ENCODE measurements at places on chromosomes 12 and 14.

- peak; percentile 95 for DNase-seq
These were observed 68.3 kb downstream of the DERA start for GRCh38 chr12:15979096-15980092.

DNA sequence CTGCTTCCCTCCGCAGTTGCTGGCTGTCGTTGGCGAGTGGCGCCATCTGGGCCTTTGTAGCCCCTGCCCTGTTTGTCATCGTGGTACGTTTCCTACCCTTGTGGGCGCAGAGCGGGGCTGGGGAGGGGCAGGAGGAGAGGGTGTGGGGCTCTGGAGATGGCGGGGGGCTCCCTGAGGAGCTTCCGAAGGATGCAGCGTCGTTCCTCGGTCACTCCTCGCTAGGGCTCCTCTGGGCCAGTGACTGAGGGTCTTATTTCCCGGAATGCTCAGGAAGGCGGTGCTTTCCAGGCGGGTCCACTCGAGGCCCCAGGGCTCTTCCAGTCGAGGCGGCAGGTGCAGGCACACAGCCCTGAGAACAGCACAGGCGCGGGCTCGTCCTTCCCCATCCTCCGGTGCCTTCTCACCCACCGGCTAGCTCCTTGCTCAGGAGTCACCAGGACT lies 167.1 kb downstream of the ADGRD1 start:
- no peak for DNase-seq

DNA sequence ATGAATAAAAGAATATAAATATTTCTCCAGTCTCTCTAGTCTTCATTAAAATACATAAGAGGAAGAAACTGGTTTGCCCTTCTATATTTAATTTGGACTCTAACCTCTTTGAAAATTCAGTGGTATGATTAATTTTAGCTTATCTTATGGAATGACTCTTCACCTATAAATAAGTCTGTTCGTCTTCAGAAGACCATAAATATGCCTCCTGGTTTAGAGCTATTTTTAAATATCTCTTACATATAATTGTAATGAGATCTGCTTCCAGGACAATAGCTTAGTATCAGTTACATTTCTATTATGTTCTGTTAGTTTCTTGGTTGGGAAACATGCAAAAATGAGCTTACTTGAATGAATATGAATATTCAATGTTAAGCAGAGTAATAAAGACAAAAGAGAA lies 257.5 kb upstream of the HMGA2 start:
- peak; percentile 56 for DNase-seq

DNA sequence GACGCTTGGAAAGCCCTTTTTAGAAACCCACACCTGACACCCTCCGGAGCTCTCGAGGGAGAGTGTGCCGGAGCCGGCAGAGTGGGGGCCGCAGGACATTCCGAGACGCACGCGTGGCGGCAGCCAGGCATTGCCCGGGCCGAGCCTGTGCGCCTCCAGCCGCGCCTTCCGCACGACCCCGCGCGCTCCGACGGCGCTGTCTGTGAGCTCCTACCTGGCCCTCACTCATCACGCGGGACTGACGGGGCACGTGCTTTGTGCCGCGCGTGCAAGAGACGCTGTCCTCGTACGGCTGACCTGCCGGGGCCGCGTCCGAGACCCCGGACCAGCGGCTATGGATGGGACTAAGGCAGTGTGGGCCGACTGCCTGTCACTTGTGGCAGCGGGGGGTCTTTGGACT lies 5.2 kb downstream of the GALNT9 start:
- DNase-seq, result no peak

DNA sequence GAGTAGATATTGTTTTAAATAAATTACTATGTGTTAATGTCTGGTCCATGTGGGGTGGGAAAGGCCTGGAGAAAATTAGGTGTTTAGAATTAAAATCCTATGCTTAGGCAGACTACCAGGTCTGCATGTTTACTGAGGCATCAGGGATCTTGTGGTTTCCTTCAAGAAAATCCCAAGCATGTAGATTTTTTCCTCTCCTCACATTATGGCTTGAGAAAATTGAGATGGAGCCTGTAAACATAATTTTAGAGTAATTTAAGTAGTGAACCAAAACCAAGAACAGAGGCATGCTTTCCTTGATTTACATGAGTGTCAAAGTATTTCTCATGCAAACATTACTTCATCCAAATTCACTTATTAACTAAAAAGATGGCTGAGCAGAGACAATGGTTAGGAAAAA lies 823.7 kb downstream of the AACS start:
- DNase-seq, result no peak

DNA sequence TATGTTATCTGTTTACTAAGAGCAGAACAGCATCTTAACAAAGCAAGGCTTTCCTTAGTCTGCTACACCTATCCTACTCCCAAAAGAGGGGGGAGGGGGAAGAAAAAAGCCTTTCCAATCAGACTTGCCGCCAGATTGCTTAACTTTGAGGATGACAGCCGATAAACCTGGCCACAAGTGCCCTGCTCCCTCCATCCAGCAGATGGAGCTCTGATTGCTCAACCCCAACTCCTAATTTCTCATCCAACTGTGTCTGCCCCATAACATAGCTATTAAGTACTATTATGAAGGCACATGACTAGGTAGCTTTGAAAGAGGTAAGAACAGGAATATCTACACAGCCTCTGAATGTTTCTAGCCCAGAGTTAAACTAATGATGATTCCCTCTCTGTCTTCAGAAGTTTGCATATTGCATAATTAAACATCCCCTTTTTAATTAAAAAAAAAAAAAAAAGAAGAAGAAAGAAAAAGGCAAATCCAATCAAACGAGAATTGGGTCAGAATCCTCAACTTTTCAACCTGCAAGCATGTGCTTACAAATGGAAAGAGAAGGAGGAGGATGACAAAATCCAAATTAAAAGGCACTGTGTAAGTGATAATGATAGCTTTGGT lies 247.4 kb downstream of the GALC start:
- DNase-seq, result peak; percentile 1

GRCh38 chr12:57049890-57050289 lies at the start of gene MYO1A:
Gene MYO1A, minus strand, starts transcription at chr12:57050129. Its CDS starts 1,806 bp downstream, at chr12:57048323.
- peak; percentile 55 for DNase-seq

DNA sequence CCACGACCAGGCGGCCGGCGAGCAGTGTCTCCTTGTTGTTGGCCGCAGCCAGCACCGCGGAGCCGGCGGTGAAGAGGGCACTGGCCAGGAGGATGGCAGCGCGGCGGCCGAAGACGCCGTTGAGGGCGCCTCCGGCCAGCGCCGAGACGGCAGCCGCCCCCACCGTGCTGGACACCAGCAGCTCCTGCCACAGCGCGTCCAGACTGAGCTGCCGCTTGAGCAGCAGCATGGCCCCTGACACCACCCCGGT lies 691 bp downstream of the SLC2A13 start:
- DNase-seq, result no peak

DNA sequence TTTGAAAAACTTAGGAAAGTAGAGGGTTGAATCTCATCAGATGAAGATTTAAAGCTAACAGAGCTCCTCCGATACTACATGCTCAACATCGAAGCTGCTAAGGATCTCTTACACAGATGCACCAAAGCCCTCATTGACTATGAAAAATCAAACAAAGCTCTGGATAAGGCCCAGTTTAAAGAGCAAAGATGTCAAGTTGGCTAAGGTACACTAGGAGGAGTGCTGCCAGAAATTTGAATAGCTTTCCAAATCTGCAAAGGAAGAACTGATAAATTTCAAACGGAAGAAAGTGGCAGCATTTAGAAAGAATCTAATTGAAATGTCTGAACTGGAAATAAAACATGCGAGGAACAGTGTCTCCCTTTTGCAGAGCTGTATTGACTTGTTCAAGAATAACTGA lies 141.2 kb downstream of the SLC5A8 start:
- no peak for DNase-seq

GRCh38 chr14:105856676-105857219 lies 330.4 kb downstream of the TMEM121 start:
- DNase-seq, result no peak

DNA sequence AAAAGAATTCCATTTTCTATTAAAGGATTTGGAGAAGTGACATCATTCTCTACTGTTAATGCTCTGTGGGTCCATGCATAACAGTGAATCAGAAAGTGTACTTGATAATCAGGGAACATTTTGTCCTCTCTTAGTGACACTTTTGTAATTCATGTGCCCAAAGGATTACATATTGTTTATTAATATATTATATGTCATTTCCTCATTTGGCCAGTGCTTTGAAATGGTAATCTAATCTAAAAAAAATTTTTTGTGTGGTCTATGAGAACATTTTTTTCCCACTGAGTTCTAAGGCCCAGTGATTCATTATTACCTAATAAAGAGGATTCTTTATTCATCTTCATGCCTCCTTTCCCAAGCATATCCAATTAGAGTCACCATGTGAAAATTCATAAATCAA lies 79.7 kb upstream of the MYF6 start:
- peak; percentile 81 for DNase-seq

DNA sequence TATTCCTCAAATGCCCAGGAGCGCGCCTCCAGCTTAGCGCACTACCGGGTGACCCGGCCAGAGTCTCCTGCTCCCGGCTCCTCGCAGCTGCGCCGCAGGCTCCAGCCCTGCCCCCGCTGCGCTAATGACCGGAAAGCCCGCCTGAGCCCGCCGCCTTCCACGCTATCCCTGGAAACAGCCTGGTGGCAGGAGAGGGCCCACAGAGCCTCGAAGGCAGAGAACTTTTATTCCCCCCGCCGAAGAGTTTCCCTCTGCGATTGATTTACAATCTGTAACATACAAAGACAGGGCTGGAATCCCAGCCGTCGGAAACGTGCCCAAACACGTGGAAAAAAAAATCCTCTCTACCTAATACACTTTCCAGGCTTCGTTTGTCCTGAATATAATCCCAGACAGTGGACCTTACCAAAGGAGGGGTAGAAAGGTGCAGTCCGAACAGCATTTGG lies 1.5 kb downstream of the COL2A1 start:
- DNase-seq, result peak; percentile 48

DNA sequence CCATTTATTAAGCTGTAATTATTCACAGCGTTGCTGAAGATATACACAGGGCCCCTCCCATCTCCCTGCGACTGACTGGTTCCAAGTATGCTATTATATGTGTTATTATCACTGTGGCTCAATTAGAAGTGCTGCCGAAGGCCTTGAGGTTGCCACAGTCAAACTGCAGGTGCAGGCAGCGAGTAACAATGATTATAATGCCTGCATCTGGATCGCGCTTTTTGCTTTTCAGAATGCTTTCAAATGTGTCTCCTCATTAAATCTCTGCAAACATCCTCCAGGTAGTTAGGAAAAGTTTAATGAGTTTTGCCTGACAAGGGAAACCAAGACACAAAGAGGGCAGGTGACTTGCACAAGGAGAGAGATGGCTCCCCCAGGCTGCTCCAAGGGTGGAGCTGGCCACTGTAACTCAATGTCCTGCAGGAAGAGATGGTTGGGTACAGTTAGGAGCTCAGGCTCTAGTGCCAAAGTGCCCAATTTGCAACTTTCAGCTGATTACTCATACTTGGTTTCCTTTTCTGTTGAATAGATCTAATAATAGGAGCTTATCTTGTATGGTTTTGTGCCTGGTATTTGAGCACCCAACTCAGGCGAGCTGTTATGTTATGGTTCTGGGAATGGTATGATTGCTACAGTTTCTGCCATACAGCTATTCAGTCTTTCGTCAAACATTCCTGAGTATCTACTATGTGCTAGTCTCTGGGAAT lies 1.7 kb upstream of the SYNE3 start:
- DNase-seq, result peak; percentile 80

GRCh38 chr12:64551676-64552075 lies 58.6 kb upstream of the RASSF3 start:
- DNase-seq, result peak; percentile 49

- DNase-seq, result no peak
These were observed 9.1 kb downstream of the BTBD7 start for GRCh38 chr14:93323600-93324174.

DNA sequence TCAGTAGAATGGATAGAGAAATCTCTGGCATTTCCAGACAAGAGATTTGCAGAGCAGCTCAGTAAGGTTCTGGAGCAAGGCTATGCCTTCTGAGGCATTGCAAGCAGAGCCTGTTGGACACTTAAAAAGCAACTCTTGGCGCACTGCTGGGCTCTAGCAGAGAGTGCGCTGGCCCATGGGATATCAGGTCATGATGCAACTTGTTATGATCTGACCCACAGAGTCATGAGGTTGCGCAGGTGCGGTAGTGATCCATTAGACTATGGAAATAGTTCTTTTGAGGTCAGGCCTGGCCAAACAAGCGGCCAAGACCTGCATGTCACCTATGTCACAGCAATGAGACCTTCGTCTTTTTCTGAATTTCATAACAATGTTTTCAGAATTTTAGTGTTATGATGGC lies 168.6 kb downstream of the TMTC3 start:
- peak; percentile 25 for DNase-seq

GRCh38 chr12:127162307-127162706 lies 1104.7 kb upstream of the TMEM132C start:
- DNase-seq, result peak; percentile 18

GRCh38 chr12:130286041-130286440 lies 51.6 kb upstream of the PIWIL1 start:
- DNase-seq, result no peak

DNA sequence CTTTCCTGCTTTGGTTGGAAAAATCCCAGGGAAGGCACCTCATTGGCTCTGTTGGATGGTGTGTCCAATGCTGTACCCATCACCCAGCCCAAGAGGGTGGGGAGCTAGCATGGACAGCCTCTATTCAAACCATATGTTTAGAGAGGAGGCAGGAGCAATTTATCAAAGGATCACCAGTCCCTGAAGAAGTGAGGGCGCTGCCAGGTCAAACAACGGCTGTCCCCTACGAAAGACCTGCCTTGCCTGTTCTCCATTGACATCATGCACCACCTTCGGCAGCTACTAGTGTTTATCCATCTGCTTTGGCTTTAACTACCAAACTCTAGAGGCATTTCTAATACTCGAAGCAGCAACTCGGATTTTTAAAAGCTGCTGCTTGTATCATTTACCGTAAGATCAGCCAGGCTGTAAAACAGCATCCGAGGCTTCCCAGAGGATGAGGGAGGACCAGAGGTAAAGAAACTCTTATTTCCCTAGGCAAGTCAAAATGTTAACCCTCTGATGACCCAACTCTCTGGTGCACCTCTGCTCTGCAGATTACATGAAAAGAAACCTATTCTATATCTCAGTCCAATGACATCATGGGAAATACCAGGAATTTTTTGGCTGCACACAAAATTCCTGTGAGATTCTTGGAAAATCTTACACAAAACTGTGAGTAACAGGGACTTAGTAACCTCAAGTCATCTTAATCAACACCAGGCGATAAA lies 720.9 kb upstream of the TBX3 start:
- DNase-seq, result peak; percentile 96

- no peak for DNase-seq
These were observed 558.9 kb upstream of the LRFN5 start for GRCh38 chr14:41047763-41048162.

DNA sequence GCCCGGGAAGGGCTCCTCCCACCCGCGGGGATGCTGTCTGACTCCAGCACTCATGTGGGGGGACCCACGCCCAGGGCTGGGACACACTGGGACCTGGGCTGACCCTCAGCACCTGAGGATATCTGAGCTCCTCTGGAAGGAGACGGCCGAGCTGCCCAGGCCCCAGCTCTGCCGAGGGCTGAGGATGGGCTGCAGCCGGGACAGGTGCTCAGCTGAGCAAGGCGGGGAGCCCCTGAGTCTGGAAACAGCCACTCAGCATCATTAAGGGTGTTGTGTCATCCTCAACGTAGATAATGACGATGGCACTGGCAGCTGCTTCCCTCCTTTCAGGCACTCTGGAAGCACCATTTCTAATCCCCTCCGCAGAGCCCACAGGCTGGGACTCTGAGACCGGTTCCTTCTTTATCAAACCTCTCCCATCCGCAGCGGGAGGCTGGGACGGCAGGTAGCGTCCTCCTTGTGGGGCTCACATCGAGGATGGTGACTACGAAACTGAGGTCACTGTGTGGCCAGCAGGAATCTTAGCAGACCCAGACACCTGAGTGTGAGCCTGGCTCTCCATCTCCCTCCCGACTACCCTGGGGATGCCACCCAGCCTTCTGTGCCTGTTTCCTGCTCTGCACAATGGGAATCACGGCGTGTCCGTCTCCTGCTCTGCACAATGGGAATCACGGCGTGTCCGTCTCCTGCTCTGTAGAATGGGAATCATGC lies 26.7 kb upstream of the SFSWAP start:
- DNase-seq, result no peak
